ENCODE measurements at places on chromosomes 3 and 15.

- DNase-seq: no peak
Measured at GRCh38 chr3:72340476-72341379, 507.5 kb downstream of the SHQ1 start.

DNA sequence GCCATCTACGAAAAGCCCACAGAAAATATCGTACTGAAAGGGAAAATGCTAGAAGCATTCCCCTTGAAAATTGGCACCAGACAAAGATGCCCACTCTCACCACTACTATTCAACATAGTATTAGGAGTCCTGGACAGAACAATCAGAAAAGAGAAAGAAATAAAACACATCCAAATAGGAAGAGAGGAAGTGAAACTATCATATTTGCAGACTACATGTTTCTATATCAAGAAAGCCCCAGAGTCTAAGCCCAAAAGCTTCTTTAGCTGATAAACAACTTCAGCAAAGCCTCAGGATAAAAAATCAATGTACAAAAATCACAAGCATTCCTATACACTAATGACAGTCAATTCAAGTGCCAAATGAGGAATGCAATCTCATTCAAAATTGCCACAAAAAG is 15.6 kb downstream of the OR5K3 start:
- DNase-seq: no peak

DNA sequence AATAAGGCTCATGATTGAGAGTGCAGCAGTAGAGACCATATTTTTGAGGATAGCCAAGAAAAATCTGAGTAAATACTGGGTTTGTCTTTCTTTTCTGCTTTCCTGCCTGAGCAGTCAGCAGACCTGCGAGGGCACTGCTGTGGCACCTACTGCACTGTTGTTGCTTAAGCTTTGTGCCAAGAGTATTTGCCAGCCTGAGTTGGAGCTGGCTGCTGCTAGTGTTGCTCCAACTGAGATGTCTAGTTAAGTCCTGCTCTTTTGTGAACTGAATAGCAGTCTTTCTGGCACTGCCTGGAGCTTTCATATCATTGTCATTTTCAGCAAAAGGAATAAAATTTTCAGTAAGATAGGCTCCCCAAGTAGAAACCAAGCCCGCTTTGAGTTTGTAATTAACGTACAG is 214.5 kb upstream of the P2RY1 start:
- no peak for DNase-seq

- DNase-seq: no peak
Measured at GRCh38 chr3:36804295-36805055, 40.1 kb upstream of the DCLK3 start.

DNA sequence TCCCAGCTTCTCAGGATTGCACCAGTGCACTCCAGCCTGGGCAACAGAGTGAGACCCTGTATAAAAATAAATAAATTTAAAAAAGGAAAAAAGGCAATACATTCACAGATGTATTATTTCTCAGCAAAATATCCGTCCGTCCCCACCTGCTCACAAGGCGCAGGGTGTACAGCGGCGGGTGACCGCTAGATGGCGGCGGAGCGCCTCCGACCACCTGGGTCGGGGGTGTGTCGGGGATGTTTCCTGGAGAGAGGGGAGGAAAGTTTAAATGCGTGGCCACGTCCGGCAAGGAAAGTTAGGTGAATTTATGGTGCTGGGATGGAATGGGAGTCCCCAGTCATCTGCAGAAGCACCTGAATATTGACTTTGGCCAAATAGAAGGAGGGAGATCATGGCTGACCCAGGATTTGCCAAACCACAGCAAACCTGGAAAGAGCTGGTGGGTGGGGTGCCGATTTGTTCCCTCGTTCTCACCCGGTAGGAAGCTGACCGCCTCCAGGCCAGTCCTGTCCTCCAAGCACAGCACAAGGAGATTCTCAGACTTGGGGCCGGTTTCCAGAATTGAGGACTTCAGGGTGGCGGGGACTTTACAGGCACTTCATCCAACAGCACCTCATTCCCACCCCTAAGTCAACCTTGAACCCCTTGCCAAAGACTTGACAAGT is 88.3 kb downstream of the TMEM266 start:
- peak; percentile 58 for DNase-seq

DNA sequence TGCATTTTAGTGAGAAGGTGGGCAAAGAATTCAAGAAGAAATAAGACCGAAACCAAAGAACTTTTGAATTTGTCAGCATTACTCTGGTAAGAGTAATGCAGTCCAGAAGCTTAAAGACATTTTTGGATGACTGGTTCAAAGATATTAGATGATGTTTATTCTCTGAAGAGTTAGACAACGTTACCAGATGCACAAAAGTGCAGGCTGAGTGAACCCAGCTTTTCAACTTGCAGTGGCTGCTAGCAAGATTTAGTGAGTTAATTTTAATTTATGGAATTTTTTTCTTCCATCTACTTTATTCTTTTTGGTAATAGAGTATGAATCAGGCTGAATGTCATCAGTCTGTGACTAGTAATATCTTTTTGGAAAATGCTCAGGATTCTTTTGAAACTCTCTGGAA is 267.3 kb upstream of the AZI2 start:
- no peak for DNase-seq

GRCh38 chr3:119388577-119388976 is 74.8 kb downstream of the TMEM39A start:
- no peak for DNase-seq

GRCh38 chr3:11948866-11949265 is 55.3 kb upstream of the SYN2 start:
- DNase-seq: no peak

DNA sequence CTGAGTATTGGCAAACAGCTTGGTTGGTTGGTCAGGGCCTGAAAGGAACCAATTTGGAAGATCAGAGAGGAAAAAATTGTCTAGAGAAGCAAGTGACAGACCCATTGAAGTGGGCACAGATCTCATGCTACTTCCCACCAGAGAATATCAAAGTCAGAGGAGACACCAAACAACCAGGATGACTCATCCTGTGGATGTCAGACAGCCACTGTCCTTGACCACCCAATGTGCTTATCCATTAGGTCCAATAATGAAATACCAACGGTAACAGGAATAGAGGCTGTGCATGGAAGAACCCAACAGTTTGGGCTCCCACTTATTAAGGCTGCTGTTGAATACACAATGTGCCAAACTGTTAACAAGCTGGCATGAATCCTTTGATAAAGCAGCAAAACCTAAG is 323.1 kb upstream of the ATP11B start:
- DNase-seq: no peak

DNA sequence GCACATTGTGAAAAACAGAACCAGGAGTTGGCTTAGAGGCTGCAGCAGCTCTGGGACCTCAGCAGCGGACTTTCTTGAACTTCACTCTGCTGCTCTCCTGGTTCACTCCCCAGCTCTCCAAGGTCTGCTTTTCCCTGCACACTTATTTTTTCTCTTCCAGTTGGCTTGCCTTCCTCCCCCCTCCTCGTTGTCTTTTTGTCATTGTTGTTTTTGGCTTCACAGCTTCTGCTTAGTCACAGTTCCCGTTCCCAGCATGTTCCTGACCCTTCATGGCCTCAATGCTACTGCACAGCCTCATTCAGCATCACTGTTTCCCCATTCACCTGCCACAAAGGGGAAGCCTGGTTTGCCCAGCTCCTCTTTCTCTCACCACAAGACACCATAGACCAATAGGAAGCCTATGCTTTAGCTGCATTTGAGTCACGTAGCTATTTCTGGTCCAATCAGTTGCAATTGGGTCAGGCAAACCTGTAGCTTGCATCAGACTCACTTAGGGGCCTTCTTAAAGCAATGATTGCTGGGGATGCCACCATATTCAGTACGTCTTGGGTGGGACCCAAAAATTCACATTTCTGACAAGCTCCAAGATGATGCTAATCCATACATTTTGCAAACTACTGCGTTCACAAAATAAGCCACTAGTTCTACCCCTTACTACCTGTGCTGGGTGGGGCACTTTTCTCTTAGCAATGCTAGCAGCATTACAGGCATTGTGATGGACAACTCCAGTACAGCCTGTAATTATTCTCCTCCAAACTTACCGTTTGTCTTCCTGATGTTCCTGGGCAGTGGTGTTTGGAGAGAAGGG is 7.8 kb upstream of the SUMF1 start:
- peak; percentile 89 for DNase-seq

- DNase-seq: no peak
Measured at GRCh38 chr3:62261121-62261520, 112.2 kb downstream of the FEZF2 start.

DNA sequence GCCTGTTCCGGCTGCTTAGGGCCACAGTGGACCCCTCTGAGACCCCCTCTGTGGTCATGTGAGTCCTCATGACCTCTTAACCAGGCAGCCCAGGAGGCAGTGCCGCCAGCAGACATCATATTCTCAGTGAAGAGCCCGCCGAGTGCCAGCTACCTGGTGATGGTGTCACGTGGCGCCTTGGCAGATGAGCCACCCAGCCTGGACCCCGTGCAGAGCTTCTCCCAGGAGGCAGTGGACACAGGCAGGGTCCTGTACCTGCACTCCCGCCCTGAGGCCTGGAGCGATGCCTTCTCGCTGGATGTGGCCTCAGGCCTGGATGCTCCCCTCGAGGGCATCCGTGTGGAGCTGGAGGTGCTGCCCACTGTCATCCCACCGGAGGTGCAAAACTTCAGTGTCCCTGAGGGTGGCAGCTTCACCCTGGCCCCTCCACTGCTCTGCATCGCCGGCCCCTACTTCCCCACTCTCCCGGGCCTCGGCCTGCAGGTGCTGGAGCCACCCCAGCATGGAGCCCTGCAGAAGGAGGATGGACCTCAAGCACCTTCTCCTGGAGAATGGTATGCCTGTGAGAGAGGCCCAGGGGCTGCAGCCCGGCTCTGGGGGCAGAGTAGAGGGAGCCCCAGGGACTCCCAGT is 176.1 kb downstream of the TBC1D2B start:
- no peak for DNase-seq

- DNase-seq: no peak
Measured at GRCh38 chr3:158127250-158128219, 17.6 kb downstream of the RSRC1 start.

- DNase-seq: no peak
Measured at GRCh38 chr15:96075895-96076294, 254.6 kb upstream of the NR2F2 start.

DNA sequence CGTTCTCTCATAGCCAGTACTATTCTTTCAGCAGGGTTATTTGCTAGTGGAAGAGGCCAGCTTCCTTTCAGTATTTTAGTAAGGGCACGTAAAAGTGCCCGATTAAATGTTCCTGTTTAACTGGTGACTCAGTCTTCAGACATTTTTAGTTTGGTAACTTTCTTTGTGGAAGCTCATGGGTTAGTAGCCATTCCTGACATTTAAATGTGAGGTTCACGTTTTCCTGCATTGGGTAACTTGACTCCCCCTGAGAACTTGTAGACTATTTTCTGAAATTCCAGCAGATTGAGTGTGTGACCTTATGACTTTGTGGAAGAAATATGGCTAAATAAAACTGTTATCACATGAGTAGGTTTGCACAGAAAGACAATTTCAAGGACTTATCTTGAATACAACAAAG is 16.9 kb downstream of the ABHD2 start:
- DNase-seq: peak; percentile 67

- no peak for DNase-seq
Measured at GRCh38 chr15:57019496-57020160, 101.2 kb downstream of the TCF12 start.

DNA sequence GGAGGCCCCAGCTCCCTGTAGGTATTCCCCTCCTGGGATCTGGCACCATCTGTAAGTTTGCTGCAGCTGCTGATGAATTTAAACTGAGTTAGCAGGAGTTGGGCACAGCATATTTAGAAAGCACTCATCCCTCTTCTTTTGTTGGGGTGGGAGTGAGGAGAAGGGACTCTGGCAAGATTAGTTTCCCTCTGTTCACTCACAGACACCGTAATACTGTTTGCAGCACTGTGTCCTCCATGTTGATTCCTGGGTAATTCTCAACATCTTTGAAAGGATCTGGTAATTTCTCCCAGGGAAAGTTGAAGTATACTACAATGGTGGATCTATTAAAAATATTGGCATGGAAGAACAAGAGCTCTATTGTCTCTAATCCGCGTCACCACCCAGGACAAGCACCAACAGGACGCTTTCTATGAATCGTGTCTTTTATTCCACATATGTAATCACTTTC is 173.3 kb downstream of the RBMS3 start:
- no peak for DNase-seq

- peak; percentile 71 for DNase-seq
Measured at GRCh38 chr3:103048068-103048722, 613.4 kb downstream of the ZPLD1 start.

DNA sequence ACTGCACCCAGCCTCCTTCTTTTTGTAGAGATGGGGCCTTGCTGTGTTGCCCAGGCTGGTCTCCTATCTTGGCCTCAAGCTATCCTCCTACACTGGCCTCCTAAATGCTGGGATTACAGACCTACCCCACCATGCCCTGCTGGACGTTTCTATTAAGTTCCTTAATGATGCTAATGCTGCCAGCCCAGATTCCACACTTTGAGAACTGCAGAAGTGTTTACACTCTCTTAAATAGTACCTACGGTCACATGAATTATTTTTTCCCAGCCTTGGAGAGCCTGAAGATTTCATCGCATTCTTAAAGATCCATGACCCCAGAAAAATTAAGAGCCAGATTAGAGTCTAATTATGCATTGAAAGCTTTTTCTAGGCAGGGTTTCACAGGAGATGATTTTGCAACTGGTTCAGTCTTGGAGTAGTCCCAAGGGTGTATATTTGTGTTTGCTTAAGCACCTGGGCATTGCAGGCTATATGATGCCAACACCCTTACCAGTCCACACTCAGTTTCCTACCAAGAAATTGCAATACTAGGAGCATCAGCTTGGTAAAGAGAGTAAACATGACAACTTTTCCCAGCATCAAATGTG is 36.6 kb downstream of the TM4SF4 start:
- DNase-seq: no peak

GRCh38 chr3:45664578-45664977 is 24.6 kb upstream of the SACM1L start:
- DNase-seq: peak; percentile 70

- DNase-seq: peak; percentile 35
Measured at GRCh38 chr15:52464478-52464877, 64.2 kb downstream of the MYO5A start.

GRCh38 chr3:138432576-138433240 is 1.7 kb upstream of the ESYT3 start:
- DNase-seq: no peak

- no peak for DNase-seq
Measured at GRCh38 chr3:168295027-168295426, 199.3 kb upstream of the GOLIM4 start.

DNA sequence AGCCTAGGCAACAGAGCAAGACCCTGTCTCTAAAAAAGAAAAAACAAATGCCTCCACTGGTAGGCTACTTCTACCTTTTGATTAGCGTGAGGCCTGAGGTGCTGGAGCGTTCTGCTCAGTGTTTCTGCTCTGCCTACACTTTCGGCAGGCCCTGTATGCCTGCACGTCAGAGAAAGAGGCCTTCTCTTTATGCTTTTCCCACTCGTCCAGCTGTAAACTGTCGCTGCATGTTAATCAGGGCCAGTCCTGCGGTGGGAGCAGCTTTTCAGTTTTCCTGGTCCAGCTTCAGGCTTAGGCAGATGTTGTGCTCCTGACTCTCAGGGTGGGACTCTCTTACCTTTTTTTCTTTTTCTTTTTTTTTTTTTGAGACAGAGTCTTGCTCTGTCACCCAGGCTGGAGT is 25.3 kb downstream of the CSPG5 start:
- DNase-seq: no peak

GRCh38 chr3:63500196-63500595 is 152.3 kb upstream of the SNTN start:
- no peak for DNase-seq

Measured in suppressor macrophage treated with lipopolysaccharide for 4 hours (primary cell).